ENCODE measurements at places on chromosomes 1 and 21.
A peak's percentile ranks its signal among the peaks of the same experiment; 100 is the strongest.

GRCh38 chr1:67716800-67717199 is 31.8 kb downstream of the GADD45A start:
- DNase-seq, result no peak

- DNase-seq, result no peak
Measured at GRCh38 chr1:82446236-82446635, 645.5 kb downstream of the ADGRL2 start.

DNA sequence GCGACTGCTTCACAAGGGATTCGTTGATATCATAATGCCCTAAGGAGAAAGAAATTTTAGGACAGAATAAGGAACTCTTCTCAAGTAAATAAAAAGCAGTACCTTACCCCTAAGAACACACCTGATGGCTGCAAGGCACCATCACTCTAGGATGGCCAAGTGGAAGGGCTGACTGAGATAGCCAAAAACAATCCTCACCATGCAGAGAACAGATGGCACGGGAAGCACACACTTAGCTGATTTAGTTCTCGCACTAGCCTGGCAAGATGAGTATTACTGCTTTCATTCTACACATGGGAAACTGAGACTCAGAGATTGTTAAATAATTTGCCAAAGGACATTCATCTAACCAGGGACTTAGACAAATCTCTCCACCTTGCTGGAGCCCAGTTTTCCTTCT is 43.8 kb downstream of the STPG1 start:
- DNase-seq, result no peak

GRCh38 chr1:116580446-116581322 is 9.9 kb upstream of the CD58 start:
- no peak for DNase-seq

DNA sequence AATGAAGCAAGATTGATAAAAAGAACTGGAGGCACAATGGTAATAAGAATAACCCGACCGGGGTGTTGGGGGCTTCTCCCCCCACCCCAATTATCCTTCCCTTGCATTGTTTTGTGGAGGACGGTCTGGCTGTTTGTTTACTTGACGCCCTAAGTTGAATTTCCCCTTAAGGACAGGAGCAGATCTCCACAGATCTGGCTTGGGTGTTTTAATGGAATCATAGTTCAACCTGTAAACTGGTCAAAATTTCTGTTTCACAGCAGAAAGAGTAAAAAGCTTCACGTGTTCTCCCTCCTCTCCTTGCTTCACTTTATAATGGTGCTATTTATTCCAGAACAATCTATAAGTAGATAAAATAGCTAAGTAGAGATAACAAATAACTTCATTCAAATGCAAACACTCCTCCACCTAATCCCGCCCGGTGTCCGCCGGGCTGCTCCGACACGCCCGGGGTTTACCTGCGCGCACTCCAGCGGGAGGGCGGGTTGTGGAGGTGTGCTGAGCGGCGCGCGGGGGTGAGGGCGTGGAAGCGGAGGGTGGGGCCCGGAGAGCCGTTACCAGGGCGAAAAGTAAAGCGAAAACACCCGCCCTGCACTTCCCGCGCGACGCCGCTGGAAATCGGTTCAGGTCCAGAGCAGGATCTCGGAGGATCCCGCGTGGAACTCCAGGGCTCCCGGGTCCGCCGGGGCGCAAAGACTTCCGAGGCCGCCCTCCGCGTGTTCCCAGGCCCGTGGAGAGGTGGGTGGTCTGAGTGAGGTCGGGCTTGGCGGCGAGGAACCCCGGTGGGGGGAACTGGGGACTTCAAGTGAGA is 2.0 kb upstream of the ATF3 start:
- DNase-seq, result no peak

- peak; percentile 34 for DNase-seq
Measured at GRCh38 chr1:185438936-185439335, 121.9 kb upstream of the IVNS1ABP start.
